Urothelium cell line (cell line): ENCODE measurements at places on chromosomes 7 and 10.

- DNase-seq: peak; percentile 72
Measured at GRCh38 chr7:75638594-75639070, 100.1 kb downstream of the HIP1 start.

DNA sequence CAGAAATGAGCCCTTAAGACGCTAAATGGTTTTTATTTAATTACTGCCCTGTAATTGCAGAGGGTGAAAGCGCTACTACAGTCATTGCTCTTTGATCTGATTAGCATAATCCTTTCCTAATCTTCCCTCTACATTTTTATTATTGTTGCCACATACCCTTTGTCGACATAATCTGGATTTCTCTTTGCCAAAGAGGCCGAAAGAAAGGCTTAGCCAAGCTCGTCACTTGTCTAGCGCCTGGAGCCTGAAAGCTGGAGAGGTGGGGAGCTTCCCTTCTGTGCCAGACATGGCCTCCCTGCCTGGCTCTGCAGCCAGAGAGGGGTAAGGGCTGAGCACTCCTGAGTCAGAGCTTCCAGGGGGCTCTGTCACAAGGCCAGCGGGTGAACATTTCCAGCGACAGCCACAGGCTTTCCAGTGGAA, 145.9 kb downstream of the PRKAG2 start:
- DNase-seq: no peak

DNA sequence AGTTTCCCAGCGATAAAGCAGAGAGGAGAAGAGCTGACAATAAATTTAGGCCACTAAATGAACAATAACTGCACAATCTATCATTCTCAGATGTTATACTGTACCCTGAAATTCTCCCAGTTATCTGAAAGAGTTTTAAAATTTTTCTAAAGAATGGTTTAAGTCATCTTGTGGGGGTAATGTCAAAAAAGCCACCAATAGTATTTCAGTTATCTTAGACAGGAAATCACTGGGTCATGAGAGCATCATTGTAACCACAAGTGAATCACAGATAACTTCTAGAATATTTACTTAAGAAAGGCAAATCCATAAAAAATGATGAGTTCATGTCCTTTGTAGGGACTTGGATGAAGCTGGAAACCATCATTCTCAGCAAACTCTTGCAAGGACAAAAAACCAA, 147.1 kb downstream of the DNAJB9 start:
- DNase-seq: peak; percentile 50

- no peak for DNase-seq
Measured at GRCh38 chr10:93872375-93873158, 21.2 kb upstream of the SLC35G1 start.

DNA sequence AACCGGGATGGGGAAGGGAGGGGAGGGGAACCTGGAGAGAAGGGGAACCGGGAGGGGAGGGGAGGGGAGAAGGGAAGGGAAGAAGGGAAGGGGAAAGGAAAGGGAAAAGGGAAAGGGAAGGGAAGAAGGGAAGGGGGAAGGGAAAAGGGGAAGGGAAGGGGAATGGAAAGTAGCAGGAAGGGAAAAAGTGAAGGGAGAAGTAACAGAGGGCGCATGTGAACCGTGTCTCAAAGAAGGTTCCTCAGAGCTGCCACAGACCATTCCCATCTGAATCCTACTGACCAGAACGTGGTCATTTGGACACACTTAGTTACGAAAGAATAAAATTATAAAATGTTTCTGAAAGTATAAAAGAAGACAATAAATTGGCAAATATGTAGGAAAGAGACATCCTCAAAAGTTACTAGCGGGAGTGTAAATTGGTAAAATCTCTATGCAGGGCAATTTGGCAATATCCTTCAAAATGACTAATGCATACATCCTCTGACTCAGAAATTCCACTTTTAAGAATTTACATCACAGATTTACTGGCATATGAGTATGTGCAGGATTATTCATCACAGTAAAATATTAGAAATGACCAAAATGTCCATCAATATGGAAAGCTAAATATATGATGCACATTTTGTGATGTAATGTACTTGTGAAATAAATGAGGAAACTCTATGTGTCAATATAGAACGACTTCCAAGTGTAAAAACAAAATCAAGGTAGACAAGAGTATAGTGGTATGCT, 12.9 kb downstream of the C10orf67 start:
- DNase-seq: peak; percentile 16
